ENCODE measurements at places on chromosomes 4 and X.

DNA sequence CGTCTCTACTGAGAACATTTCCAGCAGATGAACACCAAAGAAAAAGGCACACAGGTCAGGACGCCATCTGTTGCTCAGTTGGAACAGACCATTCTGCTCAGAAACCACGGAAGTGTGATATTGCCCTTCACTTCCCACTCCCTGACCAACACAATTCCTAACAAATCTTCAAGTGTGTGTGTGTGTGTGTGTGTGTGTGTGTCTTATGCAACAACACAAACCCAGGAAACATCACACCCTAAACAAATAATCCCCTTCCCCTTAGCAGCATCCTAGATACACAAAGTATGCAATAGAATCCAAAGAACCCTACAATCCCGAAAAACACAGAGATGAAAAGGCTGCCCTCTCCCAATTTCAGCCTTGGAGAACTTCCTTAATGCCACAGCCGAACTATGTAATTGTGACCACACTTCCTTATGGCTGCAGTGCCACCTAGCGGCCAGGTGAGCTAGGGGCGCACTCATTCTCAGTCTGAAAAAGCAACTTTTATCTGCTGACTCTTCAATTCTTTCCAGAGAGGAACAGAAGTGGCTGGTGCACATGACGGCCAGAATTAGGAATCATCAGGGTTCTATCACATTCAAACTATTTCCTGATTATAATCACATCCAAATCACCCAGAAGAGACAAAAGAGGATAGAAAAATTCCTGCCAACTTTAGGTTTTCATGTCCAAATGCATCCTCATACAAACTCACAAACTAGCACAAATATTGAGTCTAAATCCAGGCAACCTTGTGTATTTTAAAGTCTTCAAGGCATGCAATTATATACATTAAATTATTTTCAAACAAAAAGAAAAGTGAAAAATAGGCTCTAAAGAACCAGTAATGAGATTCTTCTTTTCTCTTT lies 164.9 kb downstream of the DHX15 start:
- peak; percentile 87 for DNase-seq

DNA sequence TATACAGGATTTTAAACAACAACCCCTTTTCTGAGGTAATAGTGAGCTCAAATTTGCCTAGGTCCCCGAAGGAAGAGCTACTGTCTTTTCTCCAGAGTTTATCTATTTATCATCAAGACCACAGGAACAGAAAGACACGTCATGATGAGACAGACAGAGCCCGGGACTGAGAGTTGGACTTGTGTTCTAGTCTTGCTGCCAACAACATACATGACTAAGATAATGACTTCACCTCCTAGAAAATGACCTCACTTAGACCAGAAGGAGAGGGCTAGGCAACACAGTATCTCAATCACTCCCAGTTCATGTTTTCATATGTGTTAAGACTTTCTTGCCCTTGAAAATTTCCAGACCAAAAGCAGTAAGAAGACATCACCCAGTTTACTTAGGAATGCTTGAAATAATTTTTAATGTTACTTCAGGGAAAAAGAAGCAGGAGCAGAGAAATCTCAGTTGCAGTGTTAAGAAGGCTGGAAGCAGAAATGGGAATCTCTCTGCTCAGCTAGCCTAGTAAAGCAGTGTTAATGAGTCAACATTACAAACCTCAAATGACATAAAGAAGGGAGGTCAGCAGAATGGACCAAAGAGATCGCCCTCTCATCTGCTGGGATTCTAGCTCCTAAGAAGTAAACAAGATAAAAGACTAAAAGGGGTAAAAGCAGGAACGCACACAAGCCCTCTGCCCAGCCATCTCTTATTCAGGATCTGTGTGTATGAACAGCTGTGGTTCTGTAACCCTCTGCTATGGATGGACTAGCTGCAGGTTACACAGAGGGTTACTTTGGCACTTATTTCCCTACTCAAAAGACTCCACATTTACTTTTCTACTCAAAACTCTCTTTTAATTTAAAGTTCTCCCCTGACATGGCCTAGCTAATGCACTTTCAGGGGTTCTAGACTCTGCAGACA lies 24.8 kb downstream of the PDGFC start:
- no peak for DNase-seq

GRCh38 chr4:41507291-41507947 lies 30.5 kb upstream of the LIMCH1 start:
- DNase-seq = no peak

GRCh38 chr4:10069075-10069642 lies 47.4 kb downstream of the WDR1 start:
- DNase-seq = no peak

GRCh38 chr4:140884431-140885058 lies 128.4 kb upstream of the TBC1D9 start:
- DNase-seq = peak; percentile 50

DNA sequence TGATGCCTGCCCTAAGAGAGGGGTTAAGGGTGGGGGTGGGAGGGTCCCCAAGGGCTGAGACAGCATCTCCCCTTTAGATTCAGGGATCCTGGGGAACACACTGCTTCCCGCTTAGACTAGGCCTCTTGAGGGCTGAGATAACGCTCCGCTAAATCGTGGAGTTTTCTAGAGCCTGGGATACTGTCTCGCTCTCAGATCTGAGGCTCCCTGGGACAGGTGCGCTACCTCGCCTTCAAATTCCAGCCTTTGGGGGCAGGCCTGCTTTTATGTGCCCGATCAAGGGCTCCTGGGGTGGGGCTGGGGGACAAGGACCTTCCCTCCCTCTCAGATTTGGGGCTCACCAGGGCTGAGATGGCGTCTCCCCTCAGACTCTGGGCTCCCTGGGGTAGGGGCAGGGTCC lies 440 bp upstream of the ARHGAP36 start:
- no peak for DNase-seq

DNA sequence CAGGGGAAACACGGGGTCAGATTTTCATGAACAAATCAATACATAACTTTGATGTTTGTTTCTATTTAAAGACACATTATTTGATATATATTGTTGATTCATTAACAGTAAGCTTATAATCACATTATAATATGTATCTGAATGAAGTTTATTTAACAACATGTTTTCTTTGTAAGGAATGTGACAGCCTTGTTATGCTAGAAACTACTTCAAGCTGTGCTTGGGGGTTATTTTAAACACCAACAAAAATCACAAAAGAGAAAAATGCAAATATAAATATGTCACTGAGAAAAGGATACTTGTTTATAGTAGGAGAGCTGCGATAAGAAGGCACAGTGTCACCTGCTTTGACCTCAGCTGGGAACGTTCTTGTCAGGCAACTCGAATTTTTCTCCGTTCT lies 354.6 kb upstream of the AGA start:
- DNase-seq = no peak

DNA sequence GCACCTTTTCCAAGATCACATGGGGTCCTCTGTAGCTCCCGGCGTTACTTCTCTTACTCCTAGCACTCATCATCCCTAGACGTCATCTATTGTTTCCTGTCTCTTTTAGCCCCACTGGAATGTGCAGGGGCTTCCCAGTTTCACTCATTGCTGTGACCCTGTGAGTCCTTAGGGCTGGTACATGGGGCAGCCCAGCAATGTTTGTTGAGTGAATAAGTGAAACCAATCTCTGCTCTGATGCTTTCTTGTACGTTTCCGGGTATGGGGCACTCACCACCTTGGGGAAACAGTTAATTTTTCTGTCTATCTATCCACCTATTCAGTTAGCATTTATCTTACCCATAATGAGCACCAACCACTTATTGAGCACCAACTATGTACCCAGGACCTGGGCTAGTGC lies 16.1 kb downstream of the MSX1 start:
- DNase-seq = peak; percentile 63

DNA sequence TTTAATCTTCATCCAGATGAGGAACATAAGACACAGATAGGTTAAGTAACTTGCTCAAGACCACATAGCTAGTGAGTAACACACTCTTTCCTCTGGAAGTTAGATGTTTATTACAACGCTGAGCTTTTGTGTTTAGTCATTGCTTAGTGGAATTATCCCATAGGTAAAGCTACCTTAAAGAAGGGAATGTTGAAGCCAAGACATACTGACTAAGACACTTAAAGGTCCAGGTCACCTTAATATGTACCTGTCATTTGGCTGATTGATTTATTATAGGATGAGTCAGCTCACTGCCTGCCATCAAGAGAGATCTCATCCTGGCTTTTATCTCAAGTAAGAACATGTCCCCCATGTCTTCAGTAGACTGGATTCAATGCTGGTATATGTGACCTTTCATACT lies 53.4 kb downstream of the KDR start:
- DNase-seq = no peak

GRCh38 chr4:185470501-185471195 lies 885 bp downstream of the CCDC110 start:
- peak; percentile 73 for DNase-seq

GRCh38 chr4:87356832-87357526 lies 34.0 kb downstream of the HSD17B11 start:
- no peak for DNase-seq

GRCh38 chr4:2647403-2648158 lies 108.6 kb downstream of the TNIP2 start:
- DNase-seq = no peak

DNA sequence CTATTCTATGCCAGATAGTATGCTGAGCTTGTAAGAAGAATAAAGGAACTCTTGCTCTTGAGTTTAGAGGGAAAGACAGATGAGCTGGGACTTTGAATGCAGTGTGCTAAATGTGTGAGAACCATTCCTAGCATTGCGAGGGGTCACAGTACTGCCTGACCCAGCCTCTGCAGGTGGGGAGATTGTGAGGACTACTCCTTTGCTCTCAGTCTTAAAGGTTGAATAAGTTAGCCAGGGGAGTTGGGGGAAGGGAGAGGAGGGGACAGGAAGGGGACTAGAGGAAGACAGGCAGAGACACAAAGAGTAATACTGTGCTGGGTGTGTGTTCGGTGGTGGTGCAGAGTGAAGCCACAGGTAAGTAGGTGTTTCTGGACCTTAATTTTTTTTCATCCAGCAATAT lies 41.7 kb downstream of the DCUN1D4 start:
- no peak for DNase-seq

DNA sequence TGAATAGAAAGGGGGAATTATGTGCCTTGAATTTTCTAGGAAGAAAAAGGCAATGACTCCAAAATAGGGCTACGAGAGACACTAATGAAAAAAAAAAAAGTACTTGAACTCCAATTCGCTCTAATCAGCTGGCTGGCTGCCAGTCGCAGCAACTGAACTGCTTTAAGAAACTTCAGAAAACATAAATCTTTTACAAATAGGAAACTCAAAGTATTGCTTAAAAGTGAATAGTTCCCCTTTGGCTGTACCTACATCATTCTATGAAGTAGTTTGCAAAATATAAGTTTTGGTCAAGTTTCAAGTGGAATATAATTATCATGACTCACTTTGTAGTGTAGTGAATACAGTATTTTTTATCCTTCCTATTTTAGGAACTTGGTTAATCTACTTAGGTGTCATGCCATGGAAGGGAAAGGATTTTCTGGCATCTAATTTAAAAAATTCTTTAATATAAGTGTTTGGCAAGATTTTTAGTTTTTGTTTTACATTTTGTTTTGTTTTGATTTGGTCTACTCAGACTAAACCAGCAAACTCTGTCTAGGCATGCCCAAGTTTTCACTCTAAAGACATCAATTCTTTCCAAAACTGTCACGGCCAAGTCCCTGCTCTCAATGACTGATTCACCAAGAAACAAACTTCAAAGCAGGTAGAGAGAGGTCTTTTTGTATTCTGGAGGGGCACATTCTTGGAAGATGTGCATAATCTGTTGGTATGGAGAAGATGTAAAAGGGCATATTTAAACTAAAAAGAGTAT lies 382.4 kb upstream of the GALNT7 start:
- no peak for DNase-seq

GRCh38 chr4:142539796-142540482 lies 306.2 kb downstream of the INPP4B start:
- no peak for DNase-seq

- DNase-seq = no peak
These were observed 113.6 kb downstream of the SOX3 start for GRCh38 chrX:140391313-140391712.

DNA sequence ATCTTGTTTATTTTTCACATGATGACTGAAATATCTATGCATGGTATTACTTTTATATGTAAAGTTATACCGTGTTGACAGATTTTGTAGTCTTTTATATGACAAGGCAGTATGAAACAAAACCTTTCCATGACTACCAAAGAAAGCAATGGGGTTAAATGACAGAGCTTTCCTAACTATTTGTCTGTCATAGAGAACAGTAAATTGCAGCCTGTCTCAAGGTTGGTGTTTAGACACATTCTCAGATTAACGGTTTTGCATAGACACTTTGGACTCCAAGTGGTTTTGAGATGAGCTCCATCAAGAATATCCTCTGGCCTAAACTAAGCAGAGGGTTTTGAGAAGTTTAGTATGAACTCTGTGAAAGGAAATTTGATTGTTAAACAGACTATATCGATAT lies 180.7 kb upstream of the TENM3 start:
- no peak for DNase-seq

DNA sequence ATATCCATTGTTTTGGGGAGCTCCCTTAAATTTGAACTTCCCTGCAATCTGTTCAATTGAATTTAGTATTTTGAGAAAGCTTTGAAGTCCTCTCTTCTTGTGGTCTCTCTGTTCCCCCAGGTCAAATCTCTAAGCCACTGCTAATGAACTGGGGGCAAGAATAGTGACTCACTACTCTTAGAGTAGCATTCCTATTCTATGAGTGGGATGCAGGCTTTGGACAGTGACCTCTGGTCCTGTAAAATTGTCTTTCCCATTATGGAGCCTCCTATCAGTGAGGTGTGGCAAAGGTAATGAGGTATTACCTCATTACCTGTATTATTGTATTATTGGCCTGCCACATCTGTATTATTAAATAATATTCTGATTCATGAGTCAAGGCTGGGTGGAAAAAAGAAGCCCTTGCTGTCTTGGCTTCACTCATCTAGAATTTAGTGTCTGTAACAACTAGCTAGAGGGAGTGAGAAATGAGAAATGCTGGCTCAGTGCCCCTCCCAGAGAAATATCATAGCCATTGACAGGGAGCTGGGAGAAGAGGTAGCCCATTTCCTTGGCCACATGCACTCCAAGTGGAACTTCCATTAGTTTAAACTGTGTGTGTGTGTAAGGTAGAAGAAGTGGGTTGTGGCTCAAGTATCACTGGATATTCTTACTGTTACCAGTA lies 393.9 kb upstream of the CTSO start:
- DNase-seq = peak; percentile 14

- no peak for DNase-seq
These were observed 12.2 kb upstream of the EXOSC9 start for GRCh38 chr4:121788896-121789295.

DNA sequence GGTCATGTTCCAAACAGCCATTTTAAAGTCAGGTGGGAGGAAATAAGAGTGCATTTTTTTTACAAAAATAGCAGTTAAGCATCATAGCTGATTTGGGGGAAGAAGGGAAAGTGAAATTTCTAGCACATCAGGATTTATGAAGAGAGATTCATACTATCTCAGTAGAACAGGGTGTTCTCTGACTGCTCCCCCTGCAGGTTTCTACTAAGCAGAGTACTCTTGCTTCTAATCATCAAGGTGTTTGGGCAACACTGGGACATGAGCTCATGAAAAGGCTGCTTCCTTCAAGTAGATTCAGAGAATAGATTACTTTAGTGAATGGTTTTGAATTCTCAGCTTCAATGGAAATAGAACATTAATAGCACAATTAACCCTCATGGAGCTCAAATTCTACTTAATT lies 591.4 kb upstream of the PCDH10 start:
- peak; percentile 7 for DNase-seq

- DNase-seq = no peak
These were observed 9.1 kb downstream of the FGFR3 start for GRCh38 chr4:1802151-1802715.
